Suppressor macrophage treated with lipopolysaccharide for 1 hour (primary cell): ENCODE measurements at places on chromosomes 4 and X.

GRCh38 chr4:107896158-107896645 lies 35.1 kb upstream of the CYP2U1 start:
- DNase-seq, result peak; percentile 50

DNA sequence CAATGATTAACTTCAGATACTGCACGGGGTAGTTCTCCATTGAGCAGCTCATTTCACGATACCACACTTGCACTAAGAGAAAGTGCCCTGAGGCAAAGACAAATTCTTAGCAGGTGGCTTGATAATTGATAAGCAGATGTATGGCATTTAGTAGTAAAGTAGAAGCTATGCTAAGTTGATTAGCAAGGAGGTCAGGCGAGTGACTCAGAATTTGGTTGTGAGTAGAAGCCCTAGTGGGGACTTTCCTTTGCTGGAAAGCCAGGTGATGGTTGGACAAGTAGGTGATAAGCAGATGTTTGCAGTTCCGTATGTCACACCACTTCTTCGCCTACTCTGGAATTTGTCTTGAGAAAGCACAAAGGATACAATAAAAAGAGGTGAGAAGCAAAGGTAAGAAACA lies 58.7 kb downstream of the TLL1 start:
- no peak for DNase-seq

DNA sequence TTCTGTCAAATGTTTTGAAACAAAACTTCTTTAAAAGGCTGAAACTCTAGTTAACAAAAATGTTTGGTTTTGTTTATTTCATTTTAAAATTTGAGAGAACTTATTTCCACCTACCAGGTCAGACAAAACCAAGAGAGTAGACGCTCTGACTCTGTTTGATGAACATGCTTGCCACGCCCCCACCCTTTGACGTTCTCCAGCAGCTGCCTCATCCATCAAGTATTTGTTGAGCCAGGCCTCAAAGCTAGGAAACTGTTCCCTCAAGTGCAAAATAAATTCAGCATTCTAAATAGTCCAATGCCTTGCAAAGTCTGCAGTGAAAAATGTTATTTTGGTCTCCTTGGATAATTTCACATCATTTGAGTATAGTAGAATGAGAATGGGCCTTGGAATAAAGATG lies 121.6 kb downstream of the GUCY2F start:
- DNase-seq, result no peak

DNA sequence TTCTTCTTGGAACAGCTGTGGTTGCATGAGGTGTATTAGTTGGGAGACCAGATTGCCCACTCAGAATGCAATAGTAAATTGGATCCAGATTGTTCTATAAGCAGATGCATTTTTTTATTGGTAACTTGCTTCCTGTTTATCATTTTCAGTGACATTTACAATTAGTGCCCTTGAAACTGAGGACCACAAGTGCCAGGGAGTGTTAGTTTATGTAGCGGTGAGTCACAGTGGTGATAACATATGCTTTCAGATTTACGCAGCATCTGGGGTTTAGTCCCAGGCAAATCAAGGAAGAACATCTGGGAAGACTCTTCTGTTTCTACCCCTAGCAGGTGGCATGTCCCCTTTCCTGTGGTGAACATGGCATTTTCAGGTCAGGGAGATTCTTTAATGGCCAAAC lies 24.1 kb downstream of the FRMPD4 start:
- no peak for DNase-seq

GRCh38 chr4:141473026-141473540 lies 163.3 kb upstream of the IL15 start:
- no peak for DNase-seq

DNA sequence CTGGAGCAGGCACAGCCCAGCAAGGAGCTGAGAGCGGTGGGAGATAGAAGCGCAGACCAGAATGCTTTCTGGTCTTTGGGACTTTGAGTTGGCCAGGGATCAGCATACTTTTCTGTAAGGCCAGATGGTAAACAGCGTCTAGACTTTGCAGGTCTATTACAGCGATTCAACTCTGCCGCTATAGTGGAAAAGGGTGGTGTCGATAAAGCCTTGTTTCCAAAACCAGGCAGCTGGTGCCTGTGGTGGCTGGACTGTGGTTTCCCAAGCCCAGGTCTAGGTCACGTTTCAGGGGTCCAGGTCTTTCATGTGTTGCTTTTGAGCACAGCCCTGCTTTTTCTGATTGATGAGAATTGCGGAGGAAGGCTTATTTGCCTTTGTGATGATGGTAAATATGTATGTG lies 40.1 kb downstream of the HTT-AS start:
- DNase-seq, result no peak
